ENCODE measurements at places on chromosomes 12 and 14.

- no peak for DNase-seq
Measured at GRCh38 chr14:87331991-87332390, 661.0 kb downstream of the GALC start.

DNA sequence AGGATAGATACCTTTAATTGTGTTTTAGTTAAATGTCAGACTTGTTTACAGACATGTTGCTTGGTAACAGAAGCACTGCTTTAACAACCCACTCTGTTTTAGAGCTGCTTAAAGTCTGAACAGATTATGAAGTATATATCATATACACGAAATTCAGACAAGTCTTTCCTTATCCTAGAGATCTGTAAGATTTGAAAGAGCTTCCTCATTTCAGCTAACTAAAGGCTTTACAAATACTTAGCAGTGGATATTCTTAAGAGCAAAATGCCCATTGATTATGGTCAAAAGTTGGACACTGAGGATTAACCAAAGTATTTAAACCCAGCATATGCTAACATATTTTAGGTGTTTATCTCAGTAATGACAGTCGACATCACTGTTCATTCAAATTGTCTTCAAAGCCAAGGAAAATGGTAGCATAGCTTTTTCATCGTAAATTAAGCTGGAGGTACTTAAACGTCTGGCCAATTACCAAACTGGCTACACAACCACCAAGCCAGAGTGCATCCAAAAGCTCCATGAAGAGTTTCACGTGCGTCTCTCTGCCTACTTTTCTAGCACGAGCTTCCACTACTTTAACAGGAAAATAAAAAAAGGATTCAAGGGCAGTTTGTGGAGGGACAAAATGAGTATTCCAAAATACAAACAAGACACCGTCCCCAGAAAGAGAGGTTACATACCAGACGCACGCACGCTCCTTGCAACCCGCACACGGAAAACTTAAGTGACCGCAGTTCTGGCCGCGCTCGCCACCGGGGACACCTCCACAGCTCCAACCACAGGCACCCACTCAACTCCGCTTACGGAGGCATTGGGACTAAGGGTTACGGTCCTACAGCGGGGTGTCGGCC, 565 bp downstream of the CEP83 start:
- no peak for DNase-seq

- no peak for DNase-seq
Measured at GRCh38 chr14:65846196-65846868, 433.8 kb downstream of the FUT8 start.

DNA sequence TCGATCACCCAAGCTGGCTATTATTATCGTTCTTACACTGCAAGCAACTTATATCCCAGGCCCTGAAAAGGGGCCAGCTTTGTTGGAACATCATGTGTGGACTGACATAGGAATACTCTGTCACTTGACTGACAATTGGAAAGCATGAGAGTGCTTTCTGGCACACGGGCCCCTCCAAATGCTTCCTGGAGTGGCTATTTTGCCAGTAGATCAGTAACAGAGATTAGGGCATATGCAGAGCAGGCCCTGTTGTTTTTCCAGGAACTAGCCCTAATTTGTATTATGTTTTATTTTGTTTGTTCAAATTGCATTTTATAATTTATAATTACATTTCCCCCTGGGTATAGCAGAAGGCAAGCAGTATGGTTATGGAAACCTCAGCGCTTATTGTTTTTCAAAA, 170.1 kb upstream of the FRMD6 start:
- no peak for DNase-seq

- no peak for DNase-seq
Measured at GRCh38 chr14:102486513-102487203, 22.9 kb downstream of the ANKRD9 start.

DNA sequence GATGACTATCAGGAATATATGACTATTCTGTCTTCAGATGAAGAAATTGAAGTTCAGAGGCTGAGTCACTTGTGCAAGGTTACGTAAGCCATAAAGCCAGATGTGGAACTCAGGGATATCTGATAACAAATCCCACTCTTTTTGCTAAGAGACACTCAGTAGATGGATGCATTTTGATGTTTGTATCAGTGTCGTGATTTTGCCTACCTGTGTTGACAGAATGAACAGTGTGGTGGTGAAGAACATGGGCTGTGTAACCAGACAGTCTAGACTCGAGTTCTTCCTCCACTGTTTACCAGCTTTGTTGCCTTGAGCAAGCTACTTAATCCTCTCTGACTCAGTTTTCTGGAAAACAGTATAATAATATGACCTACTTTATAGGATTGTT, 93.9 kb downstream of the DAAM1 start:
- DNase-seq: no peak

DNA sequence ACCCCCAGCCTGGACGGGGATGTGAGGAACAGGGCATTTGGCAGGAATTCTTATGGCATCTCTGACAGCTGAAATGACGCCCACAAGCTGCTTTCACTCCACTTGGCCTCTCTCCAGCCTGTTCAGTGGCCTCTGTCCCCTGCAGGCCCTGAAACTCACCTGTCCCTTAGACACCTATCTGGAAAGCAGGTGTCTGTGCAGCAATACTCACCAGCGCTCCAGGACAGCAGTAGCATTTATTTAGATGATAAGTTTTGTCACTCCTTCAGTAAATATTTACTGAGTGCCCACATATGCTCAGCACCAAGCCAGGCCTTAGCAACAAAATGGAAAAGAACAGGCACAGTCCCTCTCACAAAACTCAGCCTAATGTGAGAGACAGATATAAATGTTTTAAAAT, 311.1 kb upstream of the FKBP4 start:
- DNase-seq: no peak

DNA sequence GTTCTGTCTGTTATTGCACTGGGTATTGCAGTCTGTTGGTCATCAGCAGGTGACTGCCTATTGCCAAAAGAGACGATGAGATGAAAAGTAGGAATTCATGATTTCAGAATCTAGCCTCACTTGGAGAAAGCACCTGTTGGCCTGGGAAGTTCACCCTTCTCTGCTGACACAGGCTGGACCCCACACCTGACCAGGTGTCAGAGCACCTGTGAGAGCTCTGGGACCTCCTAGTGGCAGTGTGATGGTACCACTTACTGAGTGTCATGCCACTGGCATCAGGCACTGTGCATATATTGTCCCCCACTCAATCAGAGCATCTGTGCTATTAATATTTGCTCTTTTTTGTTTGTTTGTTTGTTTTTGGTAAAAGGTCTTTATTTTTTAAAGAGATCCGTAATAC, 68.0 kb downstream of the RASSF3 start:
- no peak for DNase-seq

- DNase-seq: no peak
Measured at GRCh38 chr12:107539196-107539939, 146.2 kb upstream of the PWP1 start.

GRCh38 chr14:71243697-71244096, 336.4 kb downstream of the PCNX1 start:
- no peak for DNase-seq

All from stimulated activated CD4-positive, alpha-beta T cell treated with anti-CD3 and anti-CD28 coated beads, Interleukin-4, amount 100 ng/mL, for 24 hours (primary cell).